ENCODE measurements at places on chromosomes 11 and 22.

DNA sequence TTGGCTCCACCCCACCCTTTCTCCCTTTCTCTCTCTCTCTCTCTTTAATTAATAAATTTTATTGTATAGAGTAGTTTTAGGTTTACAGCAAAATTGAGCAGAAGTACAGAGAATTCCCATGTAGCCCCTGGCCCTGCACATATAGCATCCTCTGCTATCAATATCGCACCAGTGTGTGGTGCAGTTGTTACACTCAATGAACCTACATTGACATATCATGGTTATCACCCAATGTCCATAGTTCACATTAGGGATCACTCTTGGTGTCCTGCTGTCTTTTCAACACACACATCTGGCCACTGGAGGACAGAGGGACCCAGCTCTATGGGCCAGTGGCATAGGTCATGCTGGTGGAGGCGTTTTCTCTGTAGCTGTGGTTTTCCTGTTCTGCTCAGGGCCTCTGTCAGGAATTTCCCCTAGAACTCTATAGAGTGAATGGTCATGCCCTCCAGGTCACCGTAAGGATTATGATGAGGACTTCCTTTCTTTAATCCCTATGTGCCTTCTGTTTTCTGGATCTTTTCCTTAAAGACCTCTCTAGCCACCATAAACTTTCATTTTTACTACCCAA is 98.2 kb upstream of the NAV2 start:
- no peak for DNase-seq

DNA sequence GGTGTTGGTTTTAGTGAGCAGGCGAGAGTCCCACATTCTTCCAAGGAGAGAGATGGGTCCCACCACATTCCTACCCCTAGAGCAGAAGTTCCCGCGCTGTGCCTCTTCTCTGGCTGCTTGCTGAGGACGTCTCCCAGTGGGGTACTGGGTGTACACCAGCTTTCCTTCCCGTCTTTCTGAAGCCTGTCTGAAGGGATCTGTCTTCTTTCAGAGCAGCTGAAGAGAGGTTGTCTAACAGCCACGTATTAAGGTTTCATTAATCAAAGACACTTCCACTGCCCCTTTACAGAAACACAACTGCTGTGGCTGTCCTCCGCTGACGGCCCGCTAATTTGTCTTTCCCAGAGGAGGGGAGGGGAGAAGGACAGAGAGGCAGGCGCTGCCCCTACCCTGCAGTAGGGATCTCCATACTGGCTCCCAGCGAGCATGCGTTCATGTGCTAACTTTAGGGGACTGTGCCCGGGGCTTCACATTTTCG is 56.0 kb downstream of the ZBTB16 start:
- DNase-seq, result no peak

- DNase-seq, result no peak
These were observed 68.5 kb upstream of the PARVG start for GRCh38 chr22:44112191-44112590.

GRCh38 chr22:50276143-50276542 is 6.0 kb upstream of the MAPK11 start:
- no peak for DNase-seq

- DNase-seq, result no peak
These were observed 256.0 kb downstream of the ETS1 start for GRCh38 chr11:128331317-128331716.

DNA sequence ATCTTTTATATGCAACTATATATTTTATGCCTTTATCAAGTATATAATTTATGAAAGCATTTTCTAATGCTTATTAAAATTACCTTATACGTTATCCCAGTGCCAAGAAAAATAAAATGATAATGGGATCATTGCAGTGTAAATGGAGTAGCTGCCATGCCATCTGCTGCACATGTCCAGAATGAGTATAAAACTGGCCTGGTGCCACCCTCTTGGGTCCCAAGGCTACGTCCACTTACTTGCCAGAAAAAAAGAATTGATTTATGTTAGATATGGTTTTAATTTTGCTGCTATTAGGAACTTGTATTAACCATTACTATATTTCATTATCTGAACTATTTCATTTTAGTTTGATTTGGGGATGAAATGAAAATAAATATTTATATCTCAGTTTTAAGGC is 1127.1 kb upstream of the CNTN5 start:
- no peak for DNase-seq

GRCh38 chr11:8204025-8204424 is 35.2 kb upstream of the RIC3 start:
- no peak for DNase-seq

- no peak for DNase-seq
These were observed 29.2 kb downstream of the ADAMTS15 start for GRCh38 chr11:130477586-130478203.

GRCh38 chr22:20531404-20532201 is 24.2 kb downstream of the MED15 start:
- DNase-seq, result no peak

DNA sequence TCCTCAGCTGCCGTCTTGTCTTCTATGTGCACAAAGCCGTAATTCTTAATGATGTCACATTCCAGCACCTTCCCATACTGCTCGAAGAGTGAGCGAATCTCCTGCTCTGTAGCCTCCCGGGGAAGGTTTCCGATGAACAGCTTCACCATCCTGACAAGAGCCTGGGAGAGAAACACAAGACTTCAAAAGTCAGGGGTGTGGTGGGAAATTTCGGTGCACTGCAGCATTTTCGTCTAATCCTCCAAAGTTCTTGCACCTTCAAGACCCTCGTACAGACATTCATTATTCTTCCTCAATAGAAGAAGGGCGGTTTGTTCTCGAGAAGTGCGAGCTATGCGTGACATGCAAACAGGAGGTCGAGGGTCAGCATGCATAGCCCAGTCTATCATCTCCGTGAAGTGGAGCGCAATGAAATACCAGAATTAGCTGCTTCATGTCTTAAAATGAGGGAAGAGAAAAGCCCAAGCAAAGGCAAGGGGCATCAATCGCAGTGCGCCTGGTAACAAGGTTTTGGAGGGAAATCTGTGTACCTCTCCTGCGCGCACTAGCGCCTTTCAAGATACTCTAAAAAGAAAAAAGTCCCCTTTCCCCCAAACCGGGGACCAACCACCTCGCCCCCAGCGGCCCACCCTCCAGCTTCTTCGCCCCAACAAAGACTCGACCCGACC is 622 bp downstream of the RBM4B start:
- DNase-seq, result no peak

GRCh38 chr11:105915021-105915420 is 107.0 kb downstream of the MSANTD4 start:
- no peak for DNase-seq

DNA sequence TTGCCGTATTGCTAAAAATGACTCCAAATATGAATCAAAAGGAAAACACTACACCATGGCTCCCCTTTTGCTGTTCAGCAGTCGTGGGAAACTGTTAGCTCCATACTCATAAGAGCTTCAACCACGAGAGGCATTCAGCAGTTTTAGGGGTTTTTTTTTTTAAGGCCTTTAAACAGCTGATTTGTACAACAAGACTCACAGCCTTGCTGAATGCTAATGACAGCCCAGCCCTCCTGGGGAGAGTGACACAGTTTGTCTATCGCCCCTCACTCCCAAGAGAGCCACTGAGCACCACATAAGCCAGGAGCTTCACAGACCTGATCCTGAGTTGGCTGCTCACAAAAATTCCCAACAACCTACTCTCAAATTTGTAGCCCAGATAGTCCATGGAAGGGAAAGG is 32.4 kb downstream of the GALNT18 start:
- no peak for DNase-seq

- DNase-seq, result no peak
These were observed 9.9 kb downstream of the NAP1L4 start for GRCh38 chr11:2982214-2982613.

GRCh38 chr11:70142221-70142875 is 60.7 kb upstream of the FADD start:
- no peak for DNase-seq

DNA sequence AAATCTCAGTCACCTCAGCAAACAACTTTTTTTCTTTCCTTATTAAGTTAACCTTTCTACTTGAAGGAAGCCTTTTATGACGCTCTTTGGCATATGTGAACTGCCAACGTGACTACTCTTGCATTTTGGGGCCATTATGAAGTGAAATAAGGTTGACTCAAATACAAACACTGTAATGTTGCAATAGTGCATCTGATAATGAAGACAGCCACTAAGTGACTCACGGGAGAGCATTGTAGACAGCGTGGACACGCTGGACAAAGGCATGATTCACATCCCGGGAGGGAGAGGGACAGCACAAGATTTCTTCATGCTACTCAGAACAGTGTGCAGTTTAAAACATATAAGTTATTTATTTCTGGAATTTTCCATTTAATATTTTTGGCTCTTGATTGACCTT is 560.8 kb downstream of the ETS1 start:
- no peak for DNase-seq

DNA sequence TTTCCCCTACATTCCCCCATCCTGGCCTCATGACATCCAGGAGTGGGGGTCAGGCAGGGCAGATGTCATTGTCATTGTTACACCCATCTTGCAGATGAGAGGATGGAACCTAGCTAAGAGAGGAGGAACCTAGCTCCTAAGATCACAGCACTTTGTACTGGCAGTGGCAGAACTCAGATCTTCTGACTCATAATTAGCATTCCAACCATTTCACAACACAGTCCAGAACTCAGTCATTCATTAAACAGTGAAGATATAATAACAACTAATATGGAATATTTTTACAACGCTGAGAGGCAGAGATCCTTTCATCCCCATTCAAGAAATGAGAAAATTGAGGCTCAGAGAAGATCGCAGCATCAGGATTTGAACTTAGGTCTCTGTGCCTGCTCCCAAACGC is 127.8 kb downstream of the CHST1 start:
- DNase-seq, result no peak

- DNase-seq, result no peak
These were observed 10.3 kb downstream of the MAPK8IP1 start for GRCh38 chr11:45895553-45896259.

DNA sequence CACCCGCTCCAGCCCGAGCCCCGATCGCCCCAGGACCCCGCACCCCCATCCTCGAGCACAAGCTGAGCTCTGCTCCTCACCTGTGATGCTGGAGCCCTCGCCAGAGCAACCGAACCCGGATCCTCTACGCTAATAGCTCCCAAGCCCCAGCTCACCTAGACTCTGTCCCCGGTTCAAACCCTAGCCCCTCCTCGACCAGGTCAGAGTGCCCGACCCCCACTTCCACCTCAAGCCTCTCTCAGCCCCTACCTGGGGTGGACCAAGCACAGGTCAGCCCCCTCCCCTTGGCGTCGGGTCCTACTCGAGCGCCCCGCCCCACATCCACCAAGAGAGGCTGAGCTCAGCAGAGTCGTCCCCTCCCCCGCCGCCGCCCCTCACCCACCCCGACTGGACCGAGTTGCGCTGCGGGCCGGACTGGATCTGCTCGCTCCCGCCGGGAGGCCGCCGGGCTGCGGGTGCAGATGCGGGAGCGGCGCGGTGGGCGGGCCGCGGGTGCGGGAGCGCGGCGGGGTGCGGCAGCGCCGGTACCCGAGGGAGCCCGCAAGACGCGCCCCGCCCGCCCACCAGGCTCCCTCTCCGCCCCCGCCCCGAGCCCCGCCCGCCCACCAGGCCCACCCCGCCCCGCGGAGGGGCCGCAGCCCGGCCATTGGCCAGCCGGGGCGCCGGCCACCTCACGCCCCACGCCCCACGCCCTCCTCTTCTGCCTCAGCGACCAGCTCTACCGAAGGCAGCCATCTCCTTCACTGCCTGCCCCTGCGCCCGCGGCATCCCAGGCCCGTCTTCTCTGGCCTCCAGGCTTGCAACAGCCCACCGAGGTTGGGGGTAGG is 577 bp upstream of the DKK3 start:
- no peak for DNase-seq

DNA sequence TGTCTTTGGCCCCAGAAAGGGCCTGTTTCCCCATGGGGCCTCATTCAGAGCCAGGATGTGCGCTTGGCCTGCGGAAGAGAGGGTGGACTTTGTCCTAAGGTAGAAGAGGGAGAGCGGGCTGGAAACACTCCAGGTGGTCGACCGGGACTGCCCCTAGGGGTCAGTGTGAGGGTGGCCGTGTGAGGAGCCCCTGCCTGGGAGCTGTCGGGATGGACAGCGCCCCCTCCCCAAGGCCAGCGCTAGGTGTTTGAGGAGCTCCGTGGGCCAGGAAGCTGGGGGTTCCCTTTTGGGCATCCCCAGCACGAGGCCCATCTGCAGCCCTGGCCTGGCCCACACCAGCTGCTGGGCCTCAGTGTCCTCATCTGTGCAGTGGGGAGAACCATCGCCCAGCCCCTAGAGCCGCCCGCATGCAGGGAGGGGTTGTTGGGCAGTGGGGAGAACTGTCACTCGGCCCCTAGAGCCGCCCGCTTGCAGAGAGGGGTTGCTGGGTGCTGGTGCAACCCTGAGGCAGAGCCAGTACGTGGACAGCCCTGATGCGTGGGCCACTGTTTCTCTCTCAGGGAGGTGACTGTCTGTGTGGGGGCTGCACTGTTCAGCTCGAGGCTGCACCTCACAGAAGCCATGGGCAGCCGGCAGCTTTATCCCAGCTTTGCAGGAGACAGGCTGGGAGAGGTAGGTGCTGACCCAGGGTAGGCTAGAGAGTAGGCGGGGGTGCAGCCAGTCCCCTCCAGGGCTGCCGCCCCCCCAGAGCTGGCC is 1319.9 kb downstream of the BRD1 start:
- no peak for DNase-seq
